ENCODE measurements at places on chromosomes 13 and 19.

- DNase-seq: no peak
These were observed 32.2 kb downstream of the SLAIN1 start for GRCh38 chr13:77729502-77730221.

DNA sequence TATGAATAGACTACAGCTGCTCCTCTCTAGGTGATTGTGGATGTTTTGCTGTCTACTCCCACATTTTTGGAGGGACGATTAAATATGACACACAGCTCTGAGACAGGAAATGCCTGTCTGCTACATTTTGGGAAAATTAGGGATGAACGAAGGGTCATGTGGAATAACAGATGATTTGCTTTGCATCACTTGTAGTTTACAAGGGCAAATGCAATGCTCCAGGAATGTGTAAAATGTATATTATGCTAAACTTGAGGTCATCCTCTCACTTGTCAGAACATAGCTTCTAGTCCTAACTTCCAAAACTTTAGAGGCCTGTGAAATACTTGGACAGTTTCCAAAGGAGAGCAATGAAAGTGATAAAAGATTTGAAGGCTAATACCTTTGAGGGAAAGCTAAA, 284.2 kb upstream of the DACH1 start:
- DNase-seq: no peak

DNA sequence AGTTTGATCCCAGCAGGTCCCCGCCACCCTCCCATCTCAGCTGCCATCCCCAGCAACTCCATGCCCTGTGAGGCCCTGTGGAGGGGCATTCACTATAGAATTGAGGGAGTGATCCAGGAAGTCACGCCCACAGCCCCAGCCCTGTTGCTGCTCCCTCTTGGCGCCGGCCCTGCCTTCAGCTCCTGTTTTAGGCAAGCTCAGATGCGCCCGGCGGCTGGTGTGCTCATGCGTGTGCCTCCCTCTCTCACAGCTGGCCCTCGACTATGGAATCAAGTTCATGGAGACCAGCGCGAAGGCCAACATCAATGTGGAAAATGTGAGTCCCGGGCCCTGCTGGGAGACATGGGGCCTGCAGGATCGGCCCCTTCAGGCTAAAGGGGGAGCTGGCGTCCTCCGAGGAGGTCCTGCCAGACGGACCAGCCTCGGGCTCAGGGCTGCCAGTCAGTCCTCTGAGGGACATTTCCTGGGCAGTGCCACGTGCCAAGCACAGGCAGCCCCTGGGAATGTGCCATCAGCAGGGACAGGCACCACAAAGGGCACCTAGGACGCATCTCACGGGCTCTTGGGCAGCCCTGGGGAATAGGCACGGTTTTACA, 15.6 kb upstream of the HSH2D start:
- no peak for DNase-seq

DNA sequence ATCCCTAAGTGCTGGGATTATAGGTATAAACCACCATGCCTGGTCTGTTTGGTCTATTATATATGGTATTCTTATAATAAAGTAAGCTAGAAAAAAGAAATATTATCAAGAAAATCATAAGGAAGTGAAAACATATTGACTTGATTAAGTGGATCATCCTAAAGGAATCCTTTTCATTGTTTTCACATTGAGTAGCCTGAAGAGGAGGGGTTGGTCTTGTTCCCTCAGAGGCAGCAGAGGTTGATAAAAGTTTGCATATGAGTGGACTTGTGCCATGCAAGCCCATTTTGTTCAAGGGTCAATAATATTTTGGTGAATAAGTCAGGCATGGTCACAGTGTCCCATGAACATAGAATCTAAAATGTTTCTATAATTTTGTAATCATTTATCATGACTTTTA, 52.7 kb downstream of the ZNF627 start:
- DNase-seq: no peak
